ENCODE measurements at places on chromosomes 5 and 9.

- no peak for DNase-seq
Observed at GRCh38 chr9:89481538-89481915, 16.4 kb downstream of the SEMA4D start.

- DNase-seq: no peak
Observed at GRCh38 chr5:139842321-139842720, 46.7 kb downstream of the PSD2 start.

DNA sequence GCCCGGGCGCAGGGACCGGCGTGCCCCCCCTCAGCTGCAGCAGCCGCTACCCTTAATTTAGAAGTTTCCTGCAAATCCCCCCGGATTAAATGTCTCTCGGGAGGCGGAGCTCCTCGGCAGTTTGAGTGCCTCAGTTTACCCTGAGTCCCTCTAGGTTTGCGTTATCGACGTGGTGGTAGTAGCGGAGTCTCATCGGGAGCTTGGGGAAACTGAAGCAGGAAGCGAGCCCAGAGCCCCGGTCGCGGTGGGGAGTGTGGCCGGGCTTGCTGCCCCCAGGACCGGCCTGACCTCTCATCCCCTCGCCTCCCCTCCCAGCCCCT, 529 bp upstream of the TPM2 start:
- DNase-seq: no peak

DNA sequence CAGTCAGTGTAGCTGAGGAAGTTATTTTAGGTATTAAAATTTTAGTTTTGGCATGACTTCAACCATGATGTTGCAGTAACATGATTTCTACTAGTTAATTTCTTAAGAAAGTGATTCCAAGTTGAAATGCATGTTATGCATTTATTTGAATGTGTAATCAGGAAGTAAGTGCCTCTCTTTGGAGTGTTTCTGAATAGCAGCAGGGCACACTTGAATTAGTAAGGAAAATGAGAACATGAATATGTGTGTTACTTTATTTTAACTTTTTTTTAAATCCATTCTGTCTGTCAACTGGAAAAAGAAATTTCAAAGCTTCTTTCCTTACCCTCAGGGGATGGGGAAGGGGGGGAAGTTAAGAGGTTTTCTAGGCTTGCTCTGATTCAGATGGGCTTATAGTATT, 40.4 kb downstream of the CTNNA1 start:
- no peak for DNase-seq

DNA sequence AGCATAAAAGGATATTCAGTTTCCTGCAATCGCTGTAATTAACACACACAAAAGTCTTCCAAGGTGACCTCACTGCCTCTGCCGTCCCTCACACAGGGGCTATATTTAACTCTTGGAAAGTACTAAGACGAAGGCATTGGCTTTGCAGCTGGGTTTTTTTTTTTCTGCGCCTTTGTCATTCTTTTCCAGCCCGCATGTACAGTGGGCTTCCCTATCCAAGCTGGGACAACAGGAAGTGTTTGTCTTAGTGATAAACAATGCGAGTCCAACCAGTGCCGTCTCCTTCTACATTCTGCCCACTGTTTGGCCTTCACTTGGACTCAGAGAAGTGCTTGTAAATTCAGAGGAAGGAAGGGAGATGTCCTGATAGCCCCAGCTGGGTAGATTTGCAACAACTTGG, 17.6 kb downstream of the AFAP1L1 start:
- DNase-seq: no peak

- peak; percentile 61 for DNase-seq
Observed at GRCh38 chr5:82522897-82523296, 244.7 kb upstream of the RPS23 start.

DNA sequence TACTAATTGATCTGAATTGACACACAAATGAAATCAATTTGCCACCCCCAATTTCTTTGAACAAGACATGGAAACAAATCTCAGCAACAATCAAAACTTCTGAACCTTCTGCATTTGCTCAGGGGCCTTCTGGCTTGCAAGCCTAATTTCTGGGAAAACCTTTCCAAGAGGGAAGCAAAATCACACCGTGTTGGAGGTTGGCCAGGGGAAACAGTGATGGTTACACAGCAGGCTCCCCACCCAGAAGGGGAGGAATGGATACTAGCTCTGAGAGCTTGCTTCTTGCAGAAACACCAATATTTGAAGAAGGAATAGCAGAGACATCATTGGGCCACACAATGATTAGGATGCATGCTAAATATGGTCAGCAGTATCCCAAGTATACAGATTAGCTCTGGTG, 488.6 kb upstream of the TRPC7 start:
- no peak for DNase-seq

DNA sequence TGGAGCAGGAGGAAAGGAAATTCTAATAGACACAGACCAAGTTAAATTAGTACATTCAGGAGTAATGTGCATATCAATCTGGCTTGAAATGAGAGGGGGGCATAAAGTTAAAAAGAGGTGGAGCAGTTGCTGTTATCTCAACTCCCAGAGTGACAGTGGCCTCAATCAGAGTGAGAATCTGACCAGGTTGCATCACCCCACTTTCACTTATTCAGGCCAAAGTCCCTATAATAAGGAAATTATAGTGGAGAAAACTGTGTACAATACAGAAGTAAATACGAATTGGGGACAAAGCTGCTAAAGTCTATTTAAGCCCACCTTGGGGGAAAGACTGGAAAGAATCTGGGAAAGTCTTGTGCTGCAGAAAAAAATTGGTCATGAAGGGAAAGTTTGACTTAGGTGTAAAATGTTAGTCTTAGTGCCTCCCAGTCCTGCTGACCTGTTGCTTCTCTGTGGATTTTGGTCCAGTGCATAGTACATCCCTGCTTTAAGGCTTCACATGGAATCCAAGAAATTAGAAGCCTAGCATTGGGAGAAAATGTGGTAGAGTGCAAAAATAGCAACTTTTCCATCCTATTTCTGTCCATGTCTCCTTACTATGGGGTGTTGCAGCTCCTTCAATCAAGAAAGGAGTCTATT, 27.9 kb downstream of the MROH2B start:
- DNase-seq: no peak

Measured in NCI-H446 (cell line).